ENCODE measurements at places on chromosomes 11 and 22.

DNA sequence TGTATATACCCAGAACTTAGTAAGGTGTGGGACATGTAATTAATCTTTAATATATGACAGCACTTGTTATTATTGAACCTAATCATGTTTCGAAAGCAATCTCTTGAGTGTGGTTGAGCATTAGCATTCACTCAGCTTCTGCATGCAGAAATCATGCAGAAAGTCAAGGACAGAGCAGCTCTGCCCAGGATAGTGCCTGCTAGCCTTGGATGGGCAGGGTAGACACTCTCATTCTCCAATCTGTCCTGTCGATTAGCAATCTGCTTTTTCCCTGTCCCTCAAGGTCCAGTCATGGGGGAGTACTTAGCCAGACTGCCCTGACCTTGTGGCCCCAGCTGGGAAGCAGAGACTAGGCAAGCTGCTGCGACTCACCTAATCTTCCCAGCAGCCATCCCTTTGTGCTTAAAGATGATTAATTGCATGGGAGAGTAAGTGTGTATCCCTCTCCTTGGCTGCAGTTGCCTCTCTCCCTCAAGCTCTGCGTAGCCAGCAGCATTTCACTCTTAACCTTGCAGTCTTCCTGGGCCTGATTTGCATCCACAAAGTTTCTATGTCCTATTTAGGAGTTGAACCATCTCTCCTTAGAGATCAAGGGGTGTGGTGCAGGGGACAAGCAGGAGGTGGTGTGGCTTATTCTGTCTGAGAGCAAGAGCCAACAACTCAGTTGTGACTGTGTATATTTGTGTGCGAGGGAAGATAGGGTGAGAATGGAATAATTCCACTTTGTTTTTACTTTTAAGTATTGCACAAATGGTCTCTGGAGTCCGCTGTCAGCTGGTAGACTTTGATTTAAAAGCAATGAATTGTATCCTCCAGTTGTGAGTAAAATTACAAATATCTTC, 101.4 kb downstream of the FDX1 start:
- no peak for DNase-seq

- no peak for DNase-seq
These were observed 41.6 kb downstream of the PRCP start for GRCh38 chr11:82858556-82859091.

- no peak for DNase-seq
These were observed 114.3 kb upstream of the ZC3H12C start for GRCh38 chr11:109978895-109979294.

DNA sequence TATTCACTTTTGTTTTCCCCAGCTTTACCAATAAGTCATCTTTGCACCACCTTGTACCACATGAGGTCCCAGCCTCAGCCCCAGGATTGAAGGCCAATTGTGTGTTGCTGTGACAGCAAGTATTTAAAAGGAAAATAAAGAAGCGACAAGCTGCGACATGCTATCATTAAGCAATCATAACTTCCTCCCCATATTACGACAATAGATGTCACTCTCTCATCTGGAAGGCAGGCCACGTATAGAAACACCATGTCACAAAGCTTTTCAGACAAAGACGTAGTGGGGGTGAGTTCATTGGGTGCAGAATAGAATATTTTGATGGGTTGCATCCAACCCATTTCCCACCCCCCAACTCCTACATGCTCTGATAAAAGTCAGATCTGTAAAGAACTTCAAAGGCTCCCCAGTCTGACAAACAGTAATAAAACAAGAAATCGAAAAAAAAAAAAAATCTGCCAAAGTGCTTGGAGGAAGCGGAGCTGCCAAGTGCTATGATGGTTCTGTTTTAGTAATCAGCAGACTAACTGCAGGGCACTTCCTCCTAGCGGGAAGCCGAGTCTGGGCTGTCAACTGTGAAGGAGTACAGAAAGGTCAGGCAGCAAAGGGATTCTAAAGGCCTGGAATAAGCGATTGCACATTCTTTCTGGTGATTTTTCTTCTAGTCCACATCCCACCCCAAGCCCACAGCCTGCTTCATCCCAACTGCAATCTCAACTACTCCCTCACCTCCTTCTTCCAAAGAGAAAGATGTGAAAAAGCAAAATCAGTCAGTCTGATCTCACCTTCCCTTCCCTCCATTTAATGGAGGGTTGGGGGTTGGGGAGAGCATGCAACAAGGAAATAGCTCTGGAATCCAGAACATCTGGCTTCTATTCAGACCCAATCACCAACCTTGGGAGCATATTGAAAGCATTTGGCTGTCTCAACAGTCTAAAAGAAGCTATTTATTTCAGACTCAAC, 131.4 kb upstream of the UBASH3B start:
- DNase-seq, result no peak

- no peak for DNase-seq
These were observed 1334.4 kb downstream of the LRRC4C start for GRCh38 chr11:40125054-40125453.

- no peak for DNase-seq
These were observed 439.8 kb downstream of the TBC1D22A start for GRCh38 chr22:47201996-47202818.

DNA sequence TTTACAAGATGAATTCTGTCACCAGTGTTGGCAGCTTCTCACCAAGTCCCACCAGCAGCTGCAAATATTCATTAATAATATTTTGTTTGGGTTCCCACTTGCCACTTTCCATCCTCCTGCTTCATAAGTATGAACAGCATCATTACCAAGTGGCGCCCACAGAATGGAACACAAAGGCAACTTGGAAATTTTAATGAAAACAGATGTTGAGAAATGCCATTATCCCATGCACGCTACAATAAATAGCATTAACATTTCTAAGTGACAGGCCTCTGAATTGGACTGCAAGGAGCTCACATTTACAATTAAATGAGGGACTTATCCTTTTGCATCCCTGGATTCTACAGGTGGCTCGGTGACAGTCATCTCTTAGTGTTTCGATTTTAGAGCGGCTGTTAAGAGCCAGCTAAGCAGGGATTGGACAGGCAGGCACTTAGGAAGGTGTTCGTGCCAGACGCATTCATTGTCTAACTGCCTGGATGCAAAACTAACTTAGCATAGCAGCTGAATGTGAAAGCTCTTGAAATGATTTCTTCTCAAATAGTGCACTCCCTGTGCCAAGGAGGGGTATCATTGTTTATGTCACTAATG, 170.3 kb downstream of the KIRREL3 start:
- no peak for DNase-seq

DNA sequence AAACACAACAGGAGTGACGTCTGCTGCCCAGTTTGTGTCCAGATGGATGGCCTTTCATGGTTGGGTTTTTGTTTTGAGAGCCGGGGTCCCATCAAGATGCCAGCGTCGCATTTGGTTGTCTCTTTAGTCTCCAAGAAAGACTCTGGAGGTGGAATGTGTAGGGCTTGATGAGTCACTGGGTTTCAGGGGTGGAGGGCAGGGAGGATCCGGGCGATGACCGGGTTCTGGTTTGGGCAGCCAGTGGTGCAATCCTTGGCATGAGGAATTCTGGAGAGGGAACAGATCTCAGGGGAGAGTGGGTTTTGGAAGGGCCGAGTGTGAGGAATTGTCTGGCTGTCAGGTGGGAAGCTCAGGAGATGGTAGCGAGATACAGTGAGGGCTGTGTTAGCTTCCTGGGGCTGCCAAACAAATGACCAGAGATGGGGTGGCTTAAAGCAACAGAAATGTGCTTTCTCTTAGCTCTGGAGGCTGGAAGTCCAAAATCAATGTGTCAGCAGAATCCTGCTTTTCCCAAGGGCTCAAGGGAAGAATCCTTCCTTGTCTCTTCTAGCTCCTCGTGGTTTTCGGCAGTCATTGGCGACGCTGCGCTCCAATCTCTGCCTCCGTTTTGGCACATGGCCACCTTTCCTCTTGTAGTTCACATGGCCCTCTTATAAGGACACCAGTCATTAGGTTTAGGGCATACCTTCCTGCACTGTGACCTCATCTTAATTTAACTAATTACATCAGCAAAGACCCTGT, 26.4 kb upstream of the PPFIA1 start:
- DNase-seq, result no peak

- DNase-seq, result peak; percentile 73
These were observed at the start of gene KMT5B for GRCh38 chr11:68213135-68213515. KMT5B (minus strand) TSS chr11:68213296; CDS start chr11:68190076, 23,220 bp downstream.

- no peak for DNase-seq
These were observed 107.4 kb downstream of the ZBTB16 start for GRCh38 chr11:114166897-114167323.

DNA sequence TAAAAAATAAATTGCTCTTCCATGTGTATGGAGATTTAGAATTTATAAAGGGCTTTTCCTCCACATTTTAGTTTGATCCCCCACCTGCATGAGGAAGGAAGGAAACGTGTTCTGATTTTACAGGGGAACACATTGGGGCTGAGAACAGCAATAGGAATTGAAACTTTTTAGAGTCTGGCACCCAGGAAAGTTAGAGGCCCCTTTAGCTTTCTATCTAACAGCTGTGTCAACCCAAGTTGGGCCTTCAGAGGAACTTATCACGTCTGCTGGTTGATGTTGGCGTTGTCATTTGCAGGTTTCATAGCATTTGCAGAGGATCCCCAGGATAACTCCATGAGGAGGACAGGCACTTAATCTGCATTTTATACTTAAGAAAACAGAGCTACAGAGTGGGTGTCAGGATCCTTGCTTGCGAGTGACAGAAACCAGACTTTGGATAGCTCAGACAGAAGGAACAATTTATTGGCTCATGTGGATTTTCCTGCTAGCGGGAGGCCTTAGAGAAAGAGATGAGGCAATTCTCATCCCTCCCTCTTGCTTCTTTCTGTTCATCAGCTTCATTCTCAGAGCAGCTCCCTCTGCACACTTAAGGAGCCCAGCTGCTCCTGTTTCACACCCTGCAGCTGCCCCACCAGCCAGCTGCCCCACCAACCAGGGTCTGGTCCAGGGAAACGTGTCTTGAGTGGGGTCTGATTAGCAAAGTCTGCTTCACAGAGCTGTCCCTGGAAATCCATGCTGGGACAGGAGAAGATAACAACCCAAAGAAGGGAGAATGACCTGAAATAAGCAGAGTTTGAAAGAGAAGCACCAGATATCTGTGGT, 92.5 kb upstream of the OR4B1 start:
- DNase-seq, result no peak

DNA sequence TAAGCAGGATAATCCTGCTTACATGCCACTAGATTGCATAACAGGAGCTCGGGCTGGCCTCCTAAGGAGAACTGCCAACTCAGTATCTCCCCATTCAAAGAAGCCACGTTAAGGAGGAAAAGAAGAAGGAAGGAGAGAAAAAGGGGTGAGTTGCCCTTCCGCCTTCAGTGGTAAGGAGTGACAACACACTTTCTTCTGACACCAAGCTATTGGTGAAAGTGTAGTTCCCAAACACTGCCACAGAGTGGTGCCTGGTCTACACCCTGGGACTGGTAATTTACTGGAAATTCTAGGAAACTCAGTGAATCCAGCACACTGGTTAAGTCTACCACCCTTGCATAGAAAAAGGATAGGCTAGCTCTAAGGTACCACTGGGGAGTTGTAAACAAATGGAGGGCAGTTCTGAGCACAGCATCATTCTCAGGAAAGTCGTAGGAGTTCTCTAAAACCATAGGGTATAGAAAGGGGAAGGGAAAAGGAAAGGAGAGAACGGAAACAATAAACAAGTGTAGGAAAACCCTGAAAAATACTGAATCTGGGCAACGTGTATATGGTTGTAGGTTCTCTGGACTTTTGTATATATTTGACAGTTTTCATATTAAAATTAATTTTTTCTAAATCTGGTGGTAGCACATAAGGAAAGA, 58.2 kb downstream of the RRAS2 start:
- DNase-seq, result peak; percentile 32

DNA sequence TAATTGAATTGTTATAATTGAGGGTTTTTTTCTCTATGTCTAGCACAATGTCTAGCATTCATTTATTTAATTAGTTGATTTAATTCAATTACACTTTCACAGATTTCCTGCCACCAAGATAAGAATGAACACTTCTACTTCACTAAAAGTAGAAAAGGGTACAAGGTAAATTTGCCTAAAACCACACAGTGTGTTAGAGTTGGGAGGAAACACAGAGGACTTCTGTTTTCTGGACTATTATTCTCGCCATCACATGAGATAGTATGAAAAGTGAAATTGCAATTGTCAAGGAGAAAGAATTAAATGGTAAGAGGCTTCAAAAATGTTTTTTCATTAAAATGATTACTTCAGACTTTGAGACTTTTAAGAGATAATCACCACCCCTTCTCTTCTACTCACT, 109.5 kb downstream of the ETS1 start:
- DNase-seq, result no peak

- no peak for DNase-seq
These were observed 255.0 kb upstream of the TBCEL start for GRCh38 chr11:120768949-120769348.

GRCh38 chr11:115886422-115886733, 382.2 kb upstream of the CADM1 start:
- no peak for DNase-seq

- no peak for DNase-seq
These were observed 85.0 kb downstream of the CABIN1 start for GRCh38 chr22:24095826-24096757.

GRCh38 chr11:127392575-127392974, 392.0 kb upstream of the KIRREL3 start:
- no peak for DNase-seq

- DNase-seq, result no peak
These were observed 122.2 kb downstream of the DCDC1 start for GRCh38 chr11:31247321-31247720.

DNA sequence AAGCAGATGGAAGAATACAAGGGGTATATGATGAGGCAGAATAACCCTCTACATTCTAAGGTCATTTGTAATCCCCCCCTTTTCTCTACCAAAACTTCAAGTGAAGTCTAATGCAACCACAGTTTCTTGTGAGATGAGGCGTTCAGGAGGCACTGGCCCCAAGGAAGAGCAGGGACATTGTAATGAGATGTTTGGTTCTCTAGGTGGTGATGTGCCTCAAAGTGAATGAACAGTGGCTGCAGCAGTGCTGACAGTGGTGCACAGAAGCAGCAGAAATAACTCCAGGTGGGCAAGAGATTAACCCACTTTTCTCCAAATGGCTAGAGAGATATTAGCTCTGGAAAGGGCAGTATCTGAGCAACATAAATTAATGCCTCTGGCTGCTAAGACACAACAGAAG, 33.8 kb downstream of the PDGFD start:
- DNase-seq, result no peak

- no peak for DNase-seq
These were observed 159.5 kb upstream of the POU2AF2 start for GRCh38 chr11:111086058-111086457.

- no peak for DNase-seq
These were observed 8.2 kb downstream of the USP2 start for GRCh38 chr11:119373059-119373920.

DNA sequence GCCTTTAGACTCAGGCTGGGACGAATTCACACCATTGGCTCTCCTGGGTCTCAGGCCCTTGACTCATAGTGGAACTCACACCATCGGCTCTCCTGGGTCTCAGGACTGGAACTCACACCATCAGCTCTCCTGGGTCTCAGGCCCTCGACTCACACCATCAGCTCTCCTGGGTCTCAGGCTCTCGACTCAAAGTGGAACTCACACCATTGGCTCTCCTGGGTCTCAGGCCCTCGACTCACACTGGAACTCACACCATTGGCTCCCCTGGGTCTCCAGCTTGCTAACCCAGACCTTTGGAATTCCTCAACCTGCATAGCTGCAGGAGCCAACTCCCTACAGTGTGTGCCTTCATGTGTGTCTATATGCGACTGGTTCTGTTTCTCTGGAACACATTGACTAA, 56.7 kb downstream of the SHISAL1 start:
- no peak for DNase-seq
